ENCODE measurements at places on chromosomes 7 and 10. TPM values are rescaled to one million over a fixed set of nuclear protein-coding genes. Genes with fewer than 3 reads are reported as not detected.

DNA sequence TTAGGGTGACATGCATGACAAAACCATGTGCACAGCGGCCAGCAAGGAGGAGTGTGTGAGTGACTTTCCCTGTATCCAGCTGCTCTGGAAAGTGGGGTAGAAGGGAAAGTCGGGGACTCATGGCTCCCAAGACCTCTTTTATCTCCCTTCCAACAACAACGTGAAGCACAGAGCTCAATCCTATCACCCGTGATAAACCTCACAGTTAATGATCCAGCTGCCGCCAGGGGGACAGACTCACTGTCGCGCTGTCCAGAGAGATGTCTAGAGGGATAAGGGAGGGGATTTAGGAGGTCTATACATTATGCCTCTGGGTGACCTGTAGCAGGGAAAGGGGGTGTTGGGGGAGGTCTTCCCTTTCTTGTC lies 84.0 kb upstream of the SMNDC1 start:
- peak; percentile 36 for DNase-seq

DNA sequence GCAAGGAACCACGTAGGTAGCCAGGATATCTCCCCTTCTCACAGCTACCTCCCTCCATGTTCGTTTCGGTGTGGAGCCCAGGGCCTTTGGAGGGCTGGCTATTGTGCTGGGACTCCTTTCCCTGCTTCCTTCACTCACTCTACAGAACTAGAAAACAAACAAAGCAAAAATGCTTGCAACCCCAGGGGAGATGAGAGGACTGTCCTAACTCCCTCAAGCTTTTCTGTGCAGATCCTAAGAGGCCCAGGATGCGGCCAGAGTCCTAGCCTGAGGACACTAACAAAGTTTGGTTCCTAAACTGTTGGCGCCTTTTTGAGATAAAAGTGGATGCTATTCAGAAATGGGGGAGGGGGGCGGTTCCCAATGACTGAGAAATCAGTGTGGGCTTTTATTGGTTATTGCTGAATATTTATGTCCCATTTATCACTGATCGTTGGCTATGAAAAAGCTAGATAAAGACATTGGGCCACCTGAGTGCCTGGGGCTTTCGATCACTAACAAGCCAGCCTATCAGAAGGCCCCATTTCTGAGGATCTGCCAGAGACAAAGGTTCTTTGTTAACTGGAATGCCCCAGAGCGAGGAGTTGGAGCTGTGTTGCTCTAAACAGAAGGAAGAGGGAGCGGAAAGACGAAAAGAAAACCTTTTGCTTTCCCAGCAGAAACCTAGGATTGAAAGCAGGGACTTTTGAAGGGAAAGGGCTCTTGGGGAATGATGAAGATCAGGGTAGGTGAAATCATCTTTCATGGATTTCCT lies 95.2 kb upstream of the EGR2 start:
- peak; percentile 25 for DNase-seq

GLI3 gene
- polyA plus RNA-seq = 0.92 TPM

GRCh38 chr10:78937800-78938694 lies 130.7 kb upstream of the ZMIZ1 start:
- DNase-seq = no peak

DNA sequence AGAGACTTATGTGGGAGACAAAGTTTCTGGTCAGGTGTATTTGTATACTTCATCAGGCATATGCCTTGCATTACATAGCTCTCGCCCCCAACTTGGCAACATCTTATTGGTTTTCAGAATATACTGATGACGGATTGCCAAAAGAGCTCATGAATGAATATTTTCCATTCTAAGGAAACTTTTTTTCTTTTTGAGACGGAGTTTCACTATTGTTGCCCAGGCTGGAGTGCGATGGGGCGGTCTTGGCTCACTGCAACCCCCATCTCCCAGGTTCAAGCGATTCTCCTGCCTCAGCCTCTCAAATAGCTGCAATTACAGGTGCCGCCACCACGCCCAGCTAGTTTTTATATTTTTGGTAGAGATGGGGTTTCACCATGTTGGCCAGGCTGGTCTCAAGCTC lies 6.0 kb downstream of the CYCS start:
- DNase-seq = no peak

GOLGA7B gene
- not detected for polyA plus RNA-seq

PAPOLB gene
- polyA plus RNA-seq = not detected

DNA sequence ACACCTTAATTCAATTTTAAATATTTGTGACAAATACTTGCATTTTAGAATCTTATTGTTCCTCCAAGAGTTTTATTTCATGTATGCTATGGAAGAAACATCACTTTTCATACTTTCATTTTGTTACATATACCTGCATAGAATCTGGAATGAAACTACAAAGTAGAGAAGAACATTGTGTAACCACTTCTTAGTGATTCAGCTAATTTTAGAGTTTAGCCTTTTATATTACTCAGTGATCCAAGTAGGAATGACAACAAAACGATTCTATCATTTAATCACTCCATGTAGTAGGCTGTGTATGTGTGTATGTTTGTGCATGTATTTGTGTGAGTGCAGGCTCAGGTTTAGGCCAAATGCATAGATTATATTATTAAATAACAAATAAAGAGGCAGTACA lies 14.4 kb upstream of the SEMA3A start:
- no peak for DNase-seq

MGAM2 gene
- polyA plus RNA-seq = not detected

GRCh38 chr7:103532955-103533354 lies 86.9 kb upstream of the SLC26A5 start:
- no peak for DNase-seq

GRCh38 chr7:74290553-74290950 lies 1.3 kb downstream of the CLIP2 start:
- no peak for DNase-seq

DNA sequence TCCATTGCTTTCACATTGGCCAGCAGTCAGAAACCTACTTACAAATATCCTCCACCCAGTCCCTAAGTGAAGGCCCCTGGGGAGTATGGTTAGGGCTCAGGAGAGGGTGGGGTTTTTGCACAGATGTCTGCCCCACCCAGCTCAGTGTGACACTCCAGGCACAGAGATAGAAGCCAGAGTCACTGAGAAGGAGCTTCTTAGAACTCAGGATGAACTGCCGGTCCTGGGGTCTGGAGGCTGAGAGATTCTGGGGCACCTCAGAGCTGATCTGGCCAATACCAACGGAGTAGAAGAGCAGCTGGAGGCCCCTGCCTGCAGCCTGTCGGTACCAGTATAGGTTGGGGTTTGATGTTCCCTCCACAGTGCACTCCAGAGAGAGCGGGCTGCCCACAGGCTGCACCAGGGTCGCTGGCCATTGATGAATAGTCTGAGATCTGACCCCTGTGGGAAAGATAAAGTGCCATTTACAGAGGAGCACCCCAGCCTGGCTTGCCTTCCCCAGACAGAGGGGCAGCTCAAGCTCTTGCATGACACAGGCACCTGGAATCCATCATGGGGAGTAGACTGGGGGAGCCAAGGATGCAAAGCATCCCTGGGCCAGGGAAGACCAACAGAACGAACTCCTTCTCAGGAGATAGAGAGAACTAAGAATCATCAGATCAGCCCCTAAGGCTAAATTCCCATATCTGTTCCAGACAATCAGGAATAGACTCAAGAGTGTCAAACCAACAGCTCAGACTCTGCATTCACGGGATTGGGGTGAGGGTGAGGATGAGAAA lies 41.9 kb downstream of the PRSS2 start:
- no peak for DNase-seq

IGFBP3 gene
- 50.5 TPM for polyA plus RNA-seq

DNA sequence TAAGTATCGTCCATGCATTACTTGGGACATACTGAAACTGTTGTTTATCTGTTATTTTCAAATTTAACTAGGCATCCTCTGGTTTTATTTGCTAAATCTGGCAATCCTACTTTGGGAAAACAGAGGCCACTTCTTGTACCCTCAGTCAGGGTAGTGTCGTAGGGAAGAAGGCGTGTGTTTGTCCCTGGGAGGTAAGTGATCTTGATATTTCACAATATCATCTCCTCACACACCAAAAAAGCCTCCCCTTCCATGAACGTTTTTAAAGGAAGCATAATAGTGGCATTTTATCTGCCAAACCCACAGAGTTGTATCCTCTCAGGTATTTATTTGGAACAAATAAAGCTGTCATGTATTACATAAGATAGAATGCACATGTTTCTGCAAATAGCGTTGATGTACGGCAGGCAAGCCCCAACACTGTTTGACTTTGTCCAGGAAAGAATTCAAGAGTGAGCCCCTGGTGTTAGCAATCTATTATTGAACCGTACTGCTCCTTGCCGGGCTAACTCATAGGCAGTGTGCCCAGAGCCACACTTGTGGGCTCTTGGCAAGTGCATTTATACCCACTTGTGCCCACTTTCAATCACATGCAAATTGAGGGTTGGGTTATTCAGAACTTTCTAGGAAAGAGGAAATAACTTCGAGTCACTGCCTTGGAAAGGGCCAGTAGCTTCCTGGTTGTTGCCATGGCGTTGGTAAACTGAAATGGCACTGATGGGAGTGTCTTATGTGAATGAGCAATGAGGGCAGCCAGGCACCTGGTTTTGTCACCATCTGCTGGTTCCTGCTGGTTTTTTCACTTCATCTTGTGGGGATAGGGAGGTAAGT lies 266.0 kb downstream of the USP6NL start:
- DNase-seq = peak; percentile 54

CFAP70 gene
- polyA plus RNA-seq = 8.7 TPM

- peak; percentile 87 for DNase-seq
Measured at GRCh38 chr7:37916673-37917660, at the start of gene SFRP4. Gene SFRP4 (minus strand): TSS chr7:37916817. CDS start chr7:37916537, 280 bp downstream.

GRCh38 chr7:137492889-137493288 lies 149.4 kb upstream of the PTN start:
- no peak for DNase-seq

DNA sequence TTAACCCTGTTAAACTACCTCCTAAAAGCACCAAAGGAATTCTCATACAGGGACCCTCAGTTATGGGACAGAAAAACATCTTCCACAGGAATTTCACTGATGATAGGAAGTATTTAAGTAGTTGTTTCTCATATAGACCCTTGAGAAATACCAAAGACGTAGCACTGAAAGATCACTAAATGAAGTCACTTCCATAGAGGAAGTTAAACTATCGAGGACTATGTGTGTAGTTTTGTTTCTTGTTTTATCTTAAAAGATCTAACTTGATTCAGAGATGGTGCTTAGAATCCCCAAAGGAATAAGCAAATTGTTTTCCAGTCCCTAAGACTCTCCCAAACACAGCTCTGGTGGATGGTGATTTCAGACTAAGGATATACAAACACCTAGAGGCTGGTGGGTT lies 94.8 kb upstream of the AFAP1L2 start:
- DNase-seq = no peak

GRCh38 chr7:18828260-18828993 lies 289.0 kb downstream of the TWIST1 start:
- DNase-seq = no peak

TAS2R38 gene
- not detected for polyA plus RNA-seq

SPDYE16 gene
- polyA plus RNA-seq = not detected

GRCh38 chr7:157507987-157508386 lies 171.2 kb downstream of the DNAJB6 start:
- peak; percentile 6 for DNase-seq

ZNF727 gene
- polyA plus RNA-seq = not detected

DNA sequence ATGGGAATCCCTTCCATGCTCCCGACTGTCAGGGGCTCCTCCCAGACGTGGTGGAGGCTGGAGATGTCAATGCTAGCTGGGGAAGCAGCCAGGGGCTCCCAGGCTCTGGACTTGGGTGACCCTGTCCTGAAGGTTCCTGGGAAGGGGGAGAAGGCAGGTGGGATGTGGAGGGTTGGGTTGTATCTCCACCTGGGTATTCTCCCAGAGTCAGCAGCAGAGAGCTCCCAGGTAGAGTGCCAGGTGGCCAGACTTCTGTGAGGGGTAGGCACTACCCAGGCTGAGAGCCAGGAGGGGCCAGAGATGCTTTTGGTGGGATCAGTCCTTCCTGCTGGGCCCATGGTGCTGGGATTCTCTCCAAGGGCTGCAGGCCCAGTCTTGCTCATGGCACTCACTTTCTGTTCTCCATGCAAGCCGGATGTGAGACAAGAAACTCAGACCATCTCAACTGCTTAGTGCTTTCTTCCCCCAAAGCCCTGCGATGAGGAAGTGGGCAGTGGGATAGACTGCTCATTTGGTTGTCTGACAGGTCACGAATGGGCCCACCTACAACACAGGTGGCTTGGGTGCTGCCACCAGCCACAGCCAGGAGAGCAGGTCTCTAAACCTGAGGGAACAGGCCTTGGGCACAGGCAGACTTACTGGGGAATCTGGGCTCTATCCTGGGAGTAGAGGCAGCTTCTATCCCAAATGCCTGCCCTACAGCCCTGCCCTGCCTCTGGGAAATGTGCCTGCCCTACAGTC lies 52.5 kb upstream of the CAMK2B start:
- no peak for DNase-seq

GPR141 gene
- not detected for polyA plus RNA-seq

DNA sequence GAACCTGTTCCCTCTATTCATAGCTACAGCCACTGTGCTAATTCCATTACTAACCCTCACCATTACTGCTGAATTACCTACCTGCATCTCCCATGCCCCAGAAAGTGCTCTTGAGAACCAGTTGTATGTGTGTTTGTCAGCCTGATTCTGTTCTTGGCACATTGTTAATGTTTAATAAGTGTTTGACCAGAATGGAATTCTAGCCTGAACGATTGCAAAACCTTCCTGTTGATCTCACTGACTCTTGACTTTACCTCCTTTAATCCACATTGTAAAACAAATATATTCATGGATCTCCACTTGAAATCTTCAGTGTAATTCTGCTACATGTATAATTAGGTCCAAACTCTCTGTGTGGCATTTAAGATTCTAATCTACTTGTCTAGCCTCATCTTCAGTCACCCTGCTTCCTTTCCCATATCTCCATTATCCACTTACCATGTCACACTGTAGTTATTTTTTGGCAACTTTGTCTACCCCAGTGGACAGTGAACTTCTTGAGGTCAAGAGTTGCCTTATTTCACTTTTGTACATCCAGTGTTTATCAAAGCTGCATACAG lies 4.9 kb downstream of the ZNF277 start:
- no peak for DNase-seq

- DNase-seq = no peak
Measured at GRCh38 chr10:60934215-60935175, 9.5 kb downstream of the RHOBTB1 start.

GRCh38 chr10:99612167-99612831 lies 7.9 kb downstream of the SLC25A28 start:
- DNase-seq = peak; percentile 41

DNA sequence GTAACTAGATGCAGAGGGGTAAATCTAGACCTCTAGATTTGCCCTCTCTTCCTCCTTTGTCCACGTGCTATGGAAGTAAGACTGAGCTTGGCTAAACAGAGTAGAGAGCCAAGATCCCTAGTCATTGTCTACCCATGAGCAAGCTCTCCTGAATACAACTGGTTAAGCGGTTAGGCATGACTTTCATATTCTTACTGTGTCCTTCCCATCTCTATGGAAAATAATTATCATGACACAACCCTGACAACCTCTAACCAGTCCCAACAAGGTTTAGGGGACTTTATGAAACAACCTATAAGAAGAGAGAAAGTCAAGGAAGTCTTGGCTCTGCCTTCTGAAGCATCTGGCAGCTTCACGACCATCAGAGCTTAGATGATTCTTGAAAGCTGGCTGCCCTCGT lies 7.8 kb upstream of the LAMB4 start:
- DNase-seq = no peak

DNA sequence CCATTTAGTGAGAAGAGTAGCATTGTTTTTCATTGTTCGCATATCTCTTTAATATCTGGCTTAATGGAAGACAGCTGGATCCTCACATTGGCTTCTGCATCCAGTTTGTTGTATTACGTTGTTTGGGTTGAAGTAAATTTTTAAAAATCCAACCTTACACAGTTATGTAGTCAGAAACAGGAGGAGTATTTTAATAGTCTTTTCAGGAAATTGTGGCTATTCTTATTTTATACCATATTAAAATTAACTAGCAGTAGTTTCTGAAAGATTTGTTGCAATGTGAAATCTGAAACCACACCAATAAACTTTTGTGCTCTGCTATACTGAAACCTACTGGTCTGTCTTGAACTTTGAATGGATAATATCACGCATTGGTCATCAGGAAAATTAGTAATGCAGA lies 27.9 kb downstream of the MYPN start:
- peak; percentile 39 for DNase-seq

UCMA gene
- not detected for polyA plus RNA-seq
